Progenitor cell of endocrine pancreas (in vitro differentiated cells): ENCODE measurements at places on chromosomes 3 and 15.
A peak's percentile ranks its signal among the peaks of the same experiment; 100 is the strongest.

GRCh38 chr3:66588340-66588847 is 87.6 kb upstream of the LRIG1 start:
- H3K4me3 ChIP-seq = no peak overlapping the region
- no peak for DNase-seq
- peaks cover 11% of the 10 kb centered on the region for H3K4me1 ChIP-seq
- H3K27me3 ChIP-seq = peaks cover 34% of the 10 kb centered on the region
- H3K27ac ChIP-seq = no peak overlapping the region

- peaks cover 7% of the 10 kb centered on the region for H3K4me1 ChIP-seq
- H3K27ac ChIP-seq = peak overlapping the region; percentile 95
- peaks cover 63% of the 10 kb centered on the region for H3K36me3 ChIP-seq
These were observed 26.0 kb downstream of the SORD start for GRCh38 chr15:45048794-45049631.

DNA sequence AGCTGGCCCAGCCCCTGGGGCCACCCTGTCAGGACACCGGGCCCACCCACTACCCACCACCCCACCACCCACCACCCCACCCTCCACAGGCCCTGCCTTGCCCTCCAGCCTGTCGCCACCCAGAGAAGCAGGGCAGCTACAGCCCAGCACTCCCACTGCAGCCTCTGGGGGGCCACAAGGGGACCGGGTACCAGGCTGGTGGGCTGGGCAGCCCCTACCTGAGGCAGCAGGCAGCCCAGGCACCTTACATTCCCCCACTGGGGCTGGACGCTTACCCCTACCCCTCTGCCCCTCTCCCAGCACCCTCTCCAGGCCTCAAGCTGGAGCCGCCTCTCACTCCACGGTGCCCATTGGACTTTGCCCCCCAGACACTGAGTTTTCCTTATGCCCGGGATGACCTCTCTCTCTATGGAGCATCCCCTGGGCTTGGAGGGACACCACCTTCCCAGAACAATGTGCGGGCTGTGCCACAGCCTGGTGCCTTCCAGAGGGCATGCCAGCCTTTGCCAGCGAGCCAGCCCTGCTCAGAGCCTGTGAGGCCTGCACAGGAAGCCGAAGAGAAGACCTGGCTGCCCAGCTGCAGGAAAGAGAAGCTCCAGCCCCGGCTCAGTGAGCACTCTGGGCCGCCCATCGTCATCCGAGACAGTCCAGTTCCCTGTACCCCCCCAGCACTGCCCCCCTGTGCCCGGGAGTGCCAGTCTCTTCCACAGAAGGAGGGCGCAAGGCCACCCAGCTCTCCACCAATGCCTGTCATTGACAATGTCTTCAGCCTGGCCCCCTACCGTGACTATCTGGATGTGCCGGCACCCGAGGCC is 5.3 kb downstream of the C15orf39 start:
- H3K27ac ChIP-seq = no peak overlapping the region
- H3K4me1 ChIP-seq = peaks cover 23% of the 10 kb centered on the region
- no peak for DNase-seq
- peaks cover 10% of the 10 kb centered on the region for H3K36me3 ChIP-seq
- no peaks in the 10 kb centered on the region for H3K27me3 ChIP-seq

GRCh38 chr3:156135921-156136638 is 15.7 kb downstream of the KCNAB1 start:
- no peaks in the 10 kb centered on the region for H3K36me3 ChIP-seq
- no peaks in the 10 kb centered on the region for H3K4me1 ChIP-seq
- H3K27me3 ChIP-seq = no peaks in the 10 kb centered on the region
- H3K27ac ChIP-seq = no peak overlapping the region
- DNase-seq = no peak
- H3K4me3 ChIP-seq = no peak overlapping the region

- no peaks in the 10 kb centered on the region for H3K27me3 ChIP-seq
- no peak for DNase-seq
- no peaks in the 10 kb centered on the region for H3K4me1 ChIP-seq
- H3K27ac ChIP-seq = no peak overlapping the region
- H3K4me3 ChIP-seq = no peak overlapping the region
- H3K36me3 ChIP-seq = no peaks in the 10 kb centered on the region
These were observed 628.3 kb downstream of the ROBO1 start for GRCh38 chr3:79139395-79140068.

DNA sequence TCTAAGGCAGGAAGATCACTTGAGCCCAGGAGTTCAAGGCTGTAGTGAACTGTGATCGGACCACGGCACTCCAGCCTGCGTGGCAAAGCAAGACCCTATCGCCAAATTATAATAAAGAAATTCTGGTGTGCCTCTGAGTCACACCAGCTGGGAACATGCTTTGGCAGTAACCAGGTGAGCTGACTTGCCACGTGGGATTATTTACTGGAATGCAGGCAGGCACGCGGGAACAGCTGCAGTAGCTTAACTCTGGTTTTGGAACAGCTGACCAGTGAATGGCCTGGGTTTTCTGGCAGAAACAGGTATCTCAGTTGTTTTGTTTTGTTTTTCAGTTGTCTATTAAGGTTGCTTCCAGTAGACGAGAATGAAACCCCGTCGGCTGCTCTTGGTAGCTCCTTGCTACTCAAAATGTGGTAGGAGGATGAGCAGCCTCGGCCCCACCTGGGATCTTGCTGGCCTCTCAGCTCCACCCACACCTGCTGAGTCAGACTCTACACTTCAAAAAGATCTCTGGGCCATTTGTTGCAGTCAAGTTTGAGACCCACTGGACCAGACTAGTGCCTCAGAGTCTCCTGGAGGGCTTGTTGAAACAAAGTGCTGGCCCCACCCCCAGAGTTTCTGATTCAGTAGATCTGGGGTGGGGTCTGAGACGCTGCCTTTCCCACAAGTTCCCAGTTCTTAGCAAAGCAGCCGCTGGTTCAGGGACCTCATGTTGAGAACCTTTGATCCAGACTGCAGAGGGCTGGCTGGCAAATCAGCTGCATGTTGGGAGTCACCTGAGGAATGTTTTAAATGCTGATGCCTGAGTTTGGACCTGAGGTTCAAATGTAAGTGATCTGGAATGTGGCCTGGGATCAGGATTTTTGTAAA is 26.6 kb downstream of the IDH2 start:
- peak overlapping the region; percentile 84 for H3K27ac ChIP-seq
- DNase-seq = no peak
- H3K36me3 ChIP-seq = peaks cover 8% of the 10 kb centered on the region
- H3K4me3 ChIP-seq = no peak overlapping the region
- no peaks in the 10 kb centered on the region for H3K4me1 ChIP-seq
